Hepatocyte (in vitro differentiated cells): ENCODE measurements at places on chromosomes 6 and 20. TPM values are rescaled to one million over a fixed set of nuclear protein-coding genes. Genes with fewer than 3 reads are reported as not detected.

SPTLC3 gene
- total RNA-seq: 47.6 and 50.9 TPM in 2 replicates

OOEP gene
- not detected in 2 replicates for total RNA-seq

CAPN11 gene
- 0.16 and 0.23 TPM in 2 replicates for total RNA-seq

GRCh38 chr6:26130581-26131249 is 43.5 kb downstream of the HFE start:
- DNase-seq: no peak
- H3K4me1 ChIP-seq: peaks cover 17% of the 10 kb centered on the region
- H3K27me3 ChIP-seq: no peaks in the 10 kb centered on the region
- H3K27ac ChIP-seq: no peak overlapping the region
- no peak overlapping the region for H3K4me3 ChIP-seq

DNA sequence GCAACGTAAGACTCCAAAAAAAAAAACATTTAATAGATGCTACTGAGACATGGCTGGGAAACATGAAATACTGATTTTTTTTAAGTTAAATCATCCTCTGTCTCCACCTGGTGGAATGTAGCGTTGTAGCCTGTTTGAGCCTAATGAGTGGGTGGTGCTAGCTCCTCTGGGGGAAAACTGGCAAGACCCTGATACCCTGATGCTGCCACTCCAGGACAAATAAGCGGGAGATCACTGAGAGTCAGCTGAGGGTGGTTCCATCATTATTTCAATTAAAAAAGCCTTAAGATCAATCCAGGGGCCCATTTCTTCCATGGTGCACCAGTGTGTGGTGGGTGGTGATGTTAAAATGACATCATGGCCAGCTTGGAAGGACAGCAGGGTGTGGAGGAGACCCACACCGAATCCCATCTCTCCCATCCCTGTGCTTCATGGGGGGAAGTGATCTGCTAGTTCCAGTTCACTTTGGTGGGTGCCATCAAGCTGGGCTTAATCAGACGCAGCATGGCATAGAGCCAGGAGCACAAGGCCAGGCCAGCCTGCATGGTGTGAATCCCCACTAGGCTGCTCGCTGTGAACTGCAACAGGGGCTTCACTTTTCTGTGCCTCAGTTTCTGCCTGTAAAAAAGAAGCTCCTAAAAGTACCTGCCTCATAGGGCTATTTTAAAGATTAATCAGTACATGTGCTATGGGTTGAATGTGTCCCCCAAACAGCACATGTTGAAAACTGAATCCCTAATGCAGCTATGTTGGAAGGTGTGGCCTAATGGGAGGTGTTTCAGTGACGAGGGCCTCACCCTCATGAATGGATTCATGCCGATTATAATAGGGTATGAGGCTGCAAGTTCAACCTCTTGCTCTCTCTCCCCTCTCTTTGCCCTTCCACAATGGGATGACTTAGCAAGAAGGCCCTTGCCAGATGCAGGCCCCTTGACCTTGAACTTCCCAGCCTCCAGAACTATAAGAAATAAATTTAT is 13.0 kb upstream of the MRPS10 start:
- no peak overlapping the region for H3K4me3 ChIP-seq
- DNase-seq: no peak
- peaks cover 20% of the 10 kb centered on the region for H3K4me1 ChIP-seq
- H3K36me3 ChIP-seq: no peaks in the 10 kb centered on the region
- H3K27ac ChIP-seq: no peak overlapping the region
